ENCODE measurements at places on chromosomes 4 and X.

GRCh38 chrX:155246748-155247147, 17.5 kb downstream of the RAB39B start:
- DNase-seq: no peak

DNA sequence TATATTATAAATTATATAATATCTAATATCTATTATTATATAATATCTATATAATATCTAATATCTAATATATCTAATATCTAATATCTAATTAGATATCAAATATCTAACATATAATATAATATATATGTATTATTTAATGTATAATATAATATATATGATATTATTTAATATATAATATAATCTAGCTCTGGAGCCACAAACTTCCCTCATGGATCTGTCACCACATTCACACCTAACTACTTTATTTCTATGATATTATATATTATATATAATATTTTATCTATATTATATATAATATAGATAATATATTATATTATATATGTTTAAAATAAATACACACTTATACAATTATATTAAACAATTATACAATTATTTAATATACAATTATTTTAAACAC, 667.5 kb downstream of the KCTD8 start:
- DNase-seq: no peak

- no peak for DNase-seq
Measured at GRCh38 chr4:3280466-3280865, 12.4 kb upstream of the RGS12 start.

- DNase-seq: no peak
Measured at GRCh38 chr4:87011340-87012034, 76.7 kb downstream of the AFF1 start.

GRCh38 chr4:3745886-3746656, 20.1 kb upstream of the ADRA2C start:
- no peak for DNase-seq

- DNase-seq: no peak
Measured at GRCh38 chr4:116598155-116598979, 487.0 kb downstream of the TRAM1L1 start.

DNA sequence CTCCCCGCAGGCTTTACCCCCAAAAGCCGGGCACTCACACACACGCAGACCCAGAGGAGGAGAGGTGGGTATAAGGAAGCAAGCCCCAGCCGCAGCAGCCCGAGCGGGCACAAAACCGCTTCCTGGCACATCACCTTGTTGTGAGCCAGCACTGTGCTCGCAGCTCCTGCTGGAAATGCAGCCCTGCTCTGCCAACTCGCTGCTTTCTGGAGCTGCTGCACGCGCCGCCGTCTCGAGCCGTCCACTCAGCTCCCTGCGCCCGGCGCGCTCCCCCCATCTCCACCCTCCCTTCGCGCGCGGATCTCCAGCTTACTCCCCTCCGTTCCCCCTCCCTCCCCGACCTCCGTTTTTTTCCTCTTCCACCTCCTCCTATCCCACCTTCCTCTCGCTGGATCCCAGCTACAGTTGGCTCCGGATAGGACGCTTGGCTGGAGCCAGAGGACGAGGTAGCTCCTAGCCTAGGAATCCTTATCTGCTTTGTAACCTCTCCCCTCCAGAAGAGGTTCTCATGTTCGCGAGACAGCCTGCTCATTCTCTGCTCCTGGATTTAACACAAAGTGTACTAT, at the start of gene SPOCK3:
Gene SPOCK3 (minus strand): TSS at position 179 of the 566 bp plus-strand sequence.
- DNase-seq: no peak

GRCh38 chr4:119841361-119841760, 212.8 kb upstream of the PDE5A start:
- no peak for DNase-seq

GRCh38 chrX:115957862-115958490, 212.6 kb upstream of the AGTR2 start:
- no peak for DNase-seq

DNA sequence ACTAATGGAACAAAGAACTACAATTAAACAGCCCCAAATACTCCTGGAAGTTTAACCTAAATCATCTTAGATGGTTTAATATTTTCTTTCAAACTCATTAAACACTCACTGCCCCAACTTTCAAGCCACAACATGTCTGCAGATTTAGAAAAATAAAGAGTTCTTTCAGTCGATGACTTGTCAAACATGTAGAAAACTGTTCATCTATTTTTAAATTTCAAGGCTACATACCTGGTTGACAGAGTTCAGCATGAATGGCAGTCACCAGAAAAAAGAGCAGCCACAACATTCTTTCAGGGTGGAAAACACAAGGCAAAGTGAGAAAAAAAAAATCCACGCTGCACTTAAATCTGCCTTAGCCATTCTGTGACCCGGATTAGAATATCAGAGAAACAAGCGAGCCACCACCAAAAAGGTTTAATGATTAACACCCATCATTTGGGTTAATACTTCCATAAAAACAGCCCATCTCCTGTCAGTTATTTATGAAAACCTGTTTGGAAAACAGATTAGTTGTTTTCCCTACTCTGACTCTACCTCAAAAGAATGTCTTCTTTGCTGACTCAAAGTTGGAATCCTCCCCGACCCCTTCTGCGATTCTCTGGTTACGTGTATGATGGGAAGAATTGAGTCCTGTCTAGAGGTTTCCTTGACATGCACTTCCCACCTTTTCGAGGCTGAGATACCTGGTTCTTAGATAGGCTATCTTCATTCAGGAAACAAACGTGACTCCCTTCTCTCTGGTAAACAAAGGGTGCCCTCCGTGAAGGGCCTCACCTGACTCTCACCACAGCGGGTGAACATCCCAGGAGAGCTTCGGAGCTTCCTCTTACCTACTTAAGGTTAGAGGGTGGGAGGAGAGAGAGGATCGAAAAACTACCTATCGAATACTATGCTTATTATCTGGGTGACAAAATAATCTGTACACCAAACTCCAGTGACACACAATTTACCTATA, at the start of gene CLTRN:
Gene CLTRN (minus strand): TSS at position 319 of the 958 bp plus-strand sequence. CDS start 30 bp downstream, at position 289.
- DNase-seq: no peak

DNA sequence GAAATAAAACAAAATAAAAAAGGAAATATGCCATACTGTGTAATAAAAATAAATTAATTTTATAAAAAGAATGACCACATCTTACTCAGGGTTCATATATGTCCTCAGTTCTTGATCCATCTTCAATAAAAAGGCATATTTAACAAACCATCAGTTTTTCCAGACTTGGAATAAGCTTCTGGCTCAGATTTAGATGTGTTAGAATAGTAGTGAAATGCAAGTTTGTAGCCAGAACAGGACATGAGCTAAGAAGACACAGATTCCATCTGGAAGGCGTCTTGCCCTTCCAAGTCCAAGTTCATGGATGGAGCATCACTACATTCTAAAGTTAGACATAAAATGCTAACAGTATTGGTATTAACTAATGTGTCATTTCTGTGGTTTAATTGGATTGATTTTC, 10.3 kb upstream of the LSM6 start:
- DNase-seq: no peak

- DNase-seq: no peak
Measured at GRCh38 chr4:140603286-140603685, 34.5 kb upstream of the UCP1 start.

DNA sequence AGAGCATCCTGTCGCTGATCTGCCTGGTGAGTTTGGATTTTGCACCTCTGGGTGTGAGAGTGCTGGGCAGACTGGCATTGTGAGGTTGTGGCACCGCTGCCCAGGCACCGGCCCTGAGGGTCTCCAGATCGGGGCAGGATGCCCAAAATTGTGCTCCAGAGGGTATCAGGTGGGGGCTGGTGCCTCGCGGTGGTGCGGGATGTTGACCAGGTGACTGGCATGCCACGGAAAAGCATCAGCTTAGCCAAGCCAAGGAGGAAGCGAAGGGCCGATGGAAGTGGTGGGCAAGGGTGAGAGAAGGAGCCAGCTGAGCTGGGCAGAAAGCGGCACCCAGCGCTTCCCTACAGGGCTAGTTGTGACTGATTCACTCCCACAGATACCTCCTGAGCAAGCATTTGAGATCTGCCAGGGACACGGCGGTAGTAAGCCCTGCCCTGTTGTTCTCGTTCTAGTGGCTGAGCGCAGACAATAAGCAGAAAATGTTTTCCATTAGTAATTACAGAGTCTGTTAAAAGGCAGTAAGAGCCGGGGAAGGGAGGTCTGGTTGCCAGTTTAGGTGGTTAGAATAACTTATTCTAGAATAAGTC, 809 bp downstream of the ZFP92 start:
- DNase-seq: no peak

- DNase-seq: no peak
Measured at GRCh38 chr4:5890063-5890727, 2.7 kb downstream of the CRMP1 start.

DNA sequence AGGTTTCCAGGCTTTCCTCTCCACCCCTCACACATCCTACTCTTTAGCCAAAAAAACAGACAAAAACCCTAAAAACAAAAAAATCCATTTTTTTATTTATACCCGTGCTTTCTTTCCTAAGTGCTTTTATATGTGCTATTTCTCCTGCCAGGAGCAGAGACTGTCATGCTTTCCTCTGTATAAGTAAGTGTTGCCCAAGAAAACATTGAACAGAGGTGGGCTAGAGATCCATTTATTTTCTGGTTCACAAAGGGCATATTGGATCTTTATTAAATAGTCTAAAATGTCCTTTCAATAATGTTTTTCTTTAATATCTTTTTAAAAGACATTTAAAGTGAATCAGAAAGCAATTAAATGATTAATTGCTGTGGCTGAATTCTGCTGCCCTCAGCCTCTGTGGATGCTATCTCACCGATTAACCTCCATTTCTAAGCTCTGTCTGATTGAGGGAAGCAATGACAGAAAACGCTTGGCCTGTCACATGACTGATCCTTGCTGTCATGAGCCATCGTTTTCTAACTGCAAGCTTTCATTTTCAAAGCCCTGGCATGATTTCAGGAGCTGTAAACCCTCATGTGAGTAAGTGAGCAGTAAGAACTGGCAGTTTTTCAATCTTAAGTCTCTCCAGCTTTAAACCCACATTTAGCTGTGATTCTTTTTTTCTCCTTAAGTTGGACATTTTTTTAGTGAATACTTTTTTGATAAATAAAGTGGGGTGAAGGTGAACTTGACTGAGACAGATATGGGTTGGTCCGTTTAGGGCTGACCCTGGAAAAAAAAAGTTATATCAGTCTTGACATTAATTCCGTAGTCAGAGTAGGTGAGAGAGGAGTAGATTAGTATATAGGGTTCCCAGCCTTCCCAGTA, 180.7 kb upstream of the PGRMC2 start:
- DNase-seq: no peak

Data from stimulated activated CD4-positive, alpha-beta T cell treated with anti-CD3 and anti-CD28 coated beads, Interleukin-1b, Interleukin-23, amount 100 ng/mL, for 4 hours (primary cell).